ENCODE measurements at places on chromosomes 11 and 22.
A peak's percentile ranks its signal among the peaks of the same experiment; 100 is the strongest.

DNA sequence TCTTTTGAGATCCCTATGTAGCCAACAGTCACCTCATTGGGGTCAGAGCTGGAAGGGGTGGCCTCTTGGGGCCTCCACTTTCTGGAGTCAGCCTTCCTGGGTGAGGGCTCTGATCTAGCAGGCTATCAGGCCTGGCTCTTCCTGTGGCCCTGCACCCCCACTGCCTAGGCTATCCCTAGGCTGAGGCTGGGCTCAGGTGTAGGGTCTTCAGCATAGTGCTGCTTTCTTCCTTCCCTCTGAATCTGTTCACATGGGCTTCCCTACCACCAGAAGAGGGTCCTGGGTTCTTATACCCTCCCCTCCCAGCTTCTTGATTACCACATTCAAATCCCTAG, 456 bp upstream of the SPI1 start:
- DNase-seq, result no peak

- peak; percentile 45 for DNase-seq
Measured at GRCh38 chr22:46233231-46233630, 16.9 kb downstream of the CDPF1 start.

DNA sequence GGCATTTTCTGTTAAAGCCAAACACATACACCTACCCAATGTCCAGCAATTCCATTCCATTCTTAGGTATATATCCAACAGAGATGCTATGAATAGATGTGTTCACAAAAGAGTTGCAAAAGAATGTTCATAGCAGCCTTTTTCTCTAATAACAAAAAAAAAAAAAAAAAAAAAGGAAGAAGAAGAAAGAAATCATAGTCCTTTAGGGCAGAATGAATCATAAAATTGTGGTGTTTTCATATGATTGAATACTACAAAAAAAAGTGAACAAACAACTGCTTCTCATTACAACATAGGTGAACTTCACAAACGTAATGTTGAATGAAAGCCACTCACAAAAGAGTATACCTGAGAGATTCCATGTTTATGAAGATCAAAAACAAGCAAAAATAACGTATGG, 66.8 kb upstream of the GRK3 start:
- DNase-seq, result no peak

- DNase-seq, result peak; percentile 17
Measured at GRCh38 chr11:77147668-77148321, 19.7 kb downstream of the MYO7A start.

DNA sequence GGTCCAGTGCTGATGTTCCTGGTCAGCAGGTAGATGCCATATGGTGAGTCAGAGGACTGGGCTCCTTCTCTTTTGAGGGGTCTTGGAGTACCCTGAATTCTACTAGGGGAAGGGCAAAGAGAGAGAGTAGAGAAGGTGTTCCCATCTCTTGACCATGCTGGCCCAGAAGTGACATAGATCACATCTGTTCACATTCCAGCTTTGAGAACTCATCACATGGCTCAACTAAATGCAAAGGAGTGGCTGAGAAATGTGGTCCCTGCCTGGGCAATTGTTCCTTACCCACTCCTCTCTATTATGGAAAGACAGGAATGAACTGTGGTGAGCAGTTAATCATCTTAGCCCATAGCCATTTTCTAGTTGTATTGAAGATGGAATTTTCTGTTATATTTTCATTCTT, 105.4 kb upstream of the TIMP3 start:
- DNase-seq, result peak; percentile 26

- no peak for DNase-seq
Measured at GRCh38 chr22:33400061-33400840, 342.1 kb upstream of the SYN3 start.

DNA sequence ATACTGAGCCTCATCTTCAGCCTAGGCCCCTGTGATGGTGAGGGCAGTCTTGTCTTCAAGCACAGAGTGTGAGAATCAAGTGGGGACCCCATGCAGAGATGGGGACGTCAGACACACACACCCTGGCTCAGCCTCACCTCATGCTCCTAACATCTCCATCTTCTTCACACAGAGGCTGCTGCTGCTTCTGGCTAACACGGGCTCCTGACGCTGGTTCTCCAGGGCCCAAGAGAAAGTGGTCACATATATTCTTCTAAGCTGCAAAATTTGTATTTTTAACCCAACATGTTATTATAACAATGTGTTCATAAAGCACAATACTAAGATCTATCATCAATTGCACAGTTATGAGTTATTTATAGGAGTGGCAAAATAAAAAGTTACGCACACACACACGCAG, 101.2 kb downstream of the VPREB1 start:
- DNase-seq, result no peak

GRCh38 chr11:9653871-9654270, 10.0 kb upstream of the SWAP70 start:
- no peak for DNase-seq

Measured in EL (cell line).